SIG-M5 (cell line): ENCODE measurements at places on chromosomes 1 and 21.

DNA sequence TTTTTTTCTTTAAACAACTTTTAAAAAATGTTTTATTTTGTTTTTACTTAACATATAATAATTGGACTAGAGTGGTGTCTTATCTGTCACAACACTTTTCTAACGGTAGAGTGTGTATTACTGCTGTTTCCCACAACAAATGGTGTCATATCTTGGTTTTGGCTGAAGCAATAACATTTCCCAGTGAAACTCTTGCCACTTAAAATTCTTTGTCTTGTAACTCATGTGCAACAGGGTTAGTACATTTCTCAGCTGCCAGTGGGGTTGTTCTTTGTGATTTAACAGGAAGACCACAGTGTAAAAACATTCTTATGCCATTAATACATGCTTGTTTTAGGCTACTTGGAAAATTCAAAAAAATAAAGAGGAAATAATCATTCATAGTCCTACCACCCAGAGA is 43.5 kb downstream of the ALPL start:
- no peak for DNase-seq

DNA sequence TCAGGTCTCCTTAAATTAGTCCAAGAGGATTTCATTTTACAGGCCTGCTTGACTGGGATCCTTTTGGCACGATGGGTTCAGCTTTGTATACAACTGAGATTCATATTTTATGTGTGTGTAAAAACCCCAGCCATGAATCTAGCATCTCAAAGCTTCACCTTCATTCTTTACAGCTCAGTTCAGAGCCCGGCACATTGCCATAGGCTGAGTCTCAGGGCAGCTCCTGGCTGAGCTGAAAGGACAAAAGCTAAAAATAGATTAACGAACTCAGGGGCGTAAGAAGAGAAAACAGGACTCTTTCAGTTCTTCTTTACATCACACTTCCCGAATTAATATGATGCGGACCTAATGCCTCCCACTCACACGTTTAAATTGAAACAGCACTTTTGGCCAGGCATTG is 262.8 kb upstream of the PBX1 start:
- no peak for DNase-seq

- no peak for DNase-seq
These were observed 38.4 kb upstream of the RBM34 start for GRCh38 chr1:235199441-235199840.

GRCh38 chr21:41965461-41966013 is 11.7 kb upstream of the C2CD2 start:
- DNase-seq = no peak

DNA sequence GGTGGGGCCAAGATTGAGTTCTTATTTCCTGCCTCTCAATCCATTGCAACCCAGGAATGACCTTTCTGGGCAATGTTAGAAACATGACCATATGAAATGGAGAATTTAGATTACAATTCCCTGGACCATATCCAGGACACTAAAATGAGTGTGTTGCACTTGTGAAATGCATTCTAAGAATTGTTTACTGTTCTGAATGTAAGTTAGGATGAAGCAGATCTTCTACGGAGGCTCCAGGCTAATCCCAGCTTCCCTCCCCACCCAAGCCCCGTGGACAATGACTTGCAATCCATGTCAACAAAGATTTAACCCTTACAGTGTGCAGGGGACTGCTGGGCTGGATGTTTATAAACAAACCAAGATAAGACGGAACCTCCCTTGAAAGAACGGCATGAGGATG is 31.7 kb upstream of the HAO2 start:
- no peak for DNase-seq

- DNase-seq = no peak
These were observed 50.7 kb upstream of the KCNE2 start for GRCh38 chr21:34313116-34313515.

- DNase-seq = no peak
These were observed 70.6 kb downstream of the IARS2 start for GRCh38 chr1:220164517-220164916.

- DNase-seq = no peak
These were observed 249.0 kb upstream of the ZP4 start for GRCh38 chr1:238139713-238140112.

DNA sequence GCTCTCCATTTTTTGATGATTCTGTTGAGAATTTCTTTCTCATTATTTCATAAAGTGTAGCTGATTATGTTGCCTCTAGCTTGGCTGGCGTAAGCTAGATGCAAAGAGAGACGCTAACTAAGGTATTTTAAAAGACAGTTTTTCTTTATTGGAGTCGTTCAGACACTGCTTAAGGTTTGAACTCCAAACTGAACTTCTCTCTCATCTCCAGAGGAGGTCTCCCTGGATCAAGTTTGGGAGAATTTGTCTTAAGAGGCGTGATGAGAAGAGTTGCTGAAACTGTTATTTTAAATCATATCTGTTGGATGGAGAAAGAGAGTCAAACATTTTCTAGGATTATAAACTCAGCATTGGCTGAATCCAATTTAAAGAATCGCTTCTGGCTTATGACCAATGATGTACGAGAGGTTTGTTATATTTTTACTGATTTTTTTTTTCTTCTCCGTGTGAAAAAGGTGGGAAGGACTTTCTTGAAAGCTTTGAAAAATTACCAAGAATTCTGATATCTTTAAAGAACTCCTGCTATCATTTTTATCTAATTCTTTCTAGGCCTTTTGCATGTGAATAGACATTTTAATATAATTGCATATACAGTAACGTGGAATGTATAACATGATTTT is 34.0 kb downstream of the MAP3K7CL start:
- no peak for DNase-seq

DNA sequence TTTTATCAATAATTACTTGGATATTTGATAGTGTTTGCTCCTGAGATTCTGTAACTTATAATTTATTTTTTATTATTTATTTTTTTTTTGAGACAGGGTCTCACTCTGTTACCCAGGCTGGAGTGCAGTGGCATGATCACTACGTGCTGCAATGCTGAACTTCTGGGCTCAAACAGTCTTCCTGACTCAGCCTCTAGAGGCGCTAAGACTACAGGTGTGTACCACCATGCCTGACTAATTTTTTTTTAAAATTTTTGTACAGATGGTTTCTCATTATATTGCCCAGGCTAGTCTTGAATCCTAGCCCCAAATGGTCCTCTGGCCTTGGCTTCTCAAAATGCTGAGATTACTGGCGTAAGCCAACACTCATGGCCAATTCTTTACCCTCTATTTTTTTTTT is 845.5 kb upstream of the ADGRL4 start:
- DNase-seq = no peak

- no peak for DNase-seq
These were observed 4.2 kb downstream of the CSTB start for GRCh38 chr21:43771698-43772424.

- DNase-seq = peak; percentile 32
These were observed 30.4 kb upstream of the LBR start for GRCh38 chr1:225458222-225458631.

GRCh38 chr21:28641731-28642130 is 350.9 kb downstream of the LTN1 start:
- no peak for DNase-seq

- peak; percentile 79 for DNase-seq
These were observed 11.5 kb upstream of the AIM2 start for GRCh38 chr1:159088050-159088449.

DNA sequence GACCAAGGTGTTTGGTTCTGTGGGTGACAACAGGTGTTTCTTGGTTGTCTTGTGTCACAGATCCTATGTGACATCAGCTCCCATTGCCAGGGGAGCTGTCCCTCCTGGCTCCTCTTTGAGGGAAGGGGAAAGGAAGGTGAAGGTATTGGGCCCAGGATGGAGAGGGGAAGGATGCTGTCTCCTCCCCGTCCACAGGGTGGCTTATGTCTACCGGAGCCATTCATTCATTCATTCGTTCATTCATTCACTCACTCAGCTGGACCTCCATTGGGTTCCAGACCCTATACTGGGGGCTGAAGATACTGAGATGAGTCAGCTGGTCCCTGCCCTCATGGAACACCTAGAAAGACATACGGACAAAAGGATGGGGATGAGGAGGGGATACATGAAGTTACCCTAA is 38.9 kb downstream of the EPHB2 start:
- DNase-seq = no peak

- no peak for DNase-seq
These were observed 152.2 kb downstream of the SIPA1L2 start for GRCh38 chr1:232477728-232478127.

DNA sequence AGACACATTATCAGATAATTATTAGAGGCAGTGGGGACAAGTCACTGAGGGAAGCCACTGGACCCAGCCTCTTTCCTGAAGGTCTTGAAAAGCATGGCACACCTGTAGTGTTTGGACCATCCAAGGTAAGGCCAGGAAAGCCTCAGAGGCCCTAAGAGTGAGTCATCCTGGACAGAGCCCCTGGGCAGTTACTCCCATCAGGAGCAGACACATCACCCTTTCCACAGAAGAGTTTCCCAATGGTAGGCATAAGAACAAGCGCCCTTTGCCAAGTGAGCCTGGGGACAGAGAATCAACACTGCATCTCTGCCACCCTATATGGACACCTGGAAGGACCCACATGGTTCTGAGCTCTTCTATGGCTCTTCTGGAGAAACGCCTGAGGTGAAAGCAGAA is 136.0 kb downstream of the PLXNA2 start:
- DNase-seq = no peak

DNA sequence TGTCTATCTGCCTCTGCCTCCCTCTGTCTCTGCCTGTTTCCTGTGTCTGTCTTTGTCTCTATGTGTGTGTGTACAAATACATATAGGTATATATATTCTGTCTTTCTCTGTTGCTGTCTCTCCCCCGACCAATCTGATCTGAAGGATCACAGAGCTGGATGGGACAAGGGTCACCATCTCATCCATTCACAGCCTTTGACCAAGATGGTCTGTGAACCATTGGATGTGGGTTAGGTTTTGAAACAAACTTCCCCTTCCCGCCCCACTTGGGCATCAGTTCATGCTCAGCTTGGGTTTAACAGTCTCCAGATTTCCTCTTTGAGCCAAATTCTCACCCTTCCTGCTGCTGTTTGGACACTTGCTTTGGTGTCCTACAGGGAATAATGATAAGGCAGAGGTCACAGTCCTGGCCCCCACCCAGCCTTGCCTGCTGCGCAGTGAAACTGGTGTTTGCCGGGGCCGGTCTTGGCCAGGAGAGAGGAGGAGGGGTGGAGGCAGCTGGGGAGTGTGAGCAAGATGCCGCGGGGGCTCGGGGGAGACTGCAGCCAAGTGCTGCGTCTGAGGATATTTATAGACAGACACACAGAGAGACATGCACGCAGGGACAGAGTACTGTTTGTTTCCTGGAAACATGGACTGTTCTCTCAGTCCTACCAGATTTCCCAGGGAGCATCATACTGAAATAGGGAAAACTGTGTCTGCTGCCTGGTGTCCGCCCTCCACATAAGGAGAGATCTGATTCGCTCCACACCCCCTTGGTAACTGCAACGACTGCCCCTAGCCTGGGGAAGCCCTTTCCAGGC is 27.0 kb upstream of the BTG2 start:
- no peak for DNase-seq

DNA sequence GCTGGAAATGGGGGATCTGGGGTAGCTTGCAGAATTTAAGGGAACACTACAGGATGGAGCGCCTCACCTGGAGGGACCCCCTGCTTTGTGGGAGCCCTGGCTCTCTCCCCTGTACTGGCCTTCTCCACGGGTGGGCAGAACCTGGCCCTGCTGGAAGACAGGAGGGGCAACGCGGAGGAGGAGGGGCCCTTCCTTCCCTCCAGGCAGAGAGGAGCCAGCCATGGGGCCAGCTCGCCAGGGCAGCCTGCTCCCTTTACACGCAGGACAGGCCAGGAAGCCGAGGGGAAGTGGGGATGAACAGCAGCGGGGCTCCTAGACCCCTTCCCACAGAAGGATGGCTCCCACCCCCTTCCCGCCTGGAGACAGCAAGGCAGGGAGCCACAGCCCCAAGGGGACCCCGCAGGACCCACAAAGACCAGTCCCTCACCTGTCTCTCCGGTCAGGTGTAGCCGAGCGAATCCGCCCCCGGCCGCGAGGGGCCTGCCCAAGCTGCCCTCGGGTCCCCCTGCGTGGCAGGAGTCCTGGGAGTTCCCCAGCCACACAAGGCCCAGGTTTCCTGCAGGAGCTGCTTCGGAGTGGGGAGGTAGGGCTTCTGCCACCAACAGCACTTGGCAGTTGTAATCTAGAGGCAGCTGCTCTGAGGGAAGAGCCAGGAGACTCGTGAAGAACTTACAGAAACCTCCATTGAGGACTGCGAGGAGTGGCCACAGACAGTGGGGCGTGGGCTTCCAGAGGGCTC is 1.6 kb upstream of the SLC19A1 start:
- DNase-seq = no peak

DNA sequence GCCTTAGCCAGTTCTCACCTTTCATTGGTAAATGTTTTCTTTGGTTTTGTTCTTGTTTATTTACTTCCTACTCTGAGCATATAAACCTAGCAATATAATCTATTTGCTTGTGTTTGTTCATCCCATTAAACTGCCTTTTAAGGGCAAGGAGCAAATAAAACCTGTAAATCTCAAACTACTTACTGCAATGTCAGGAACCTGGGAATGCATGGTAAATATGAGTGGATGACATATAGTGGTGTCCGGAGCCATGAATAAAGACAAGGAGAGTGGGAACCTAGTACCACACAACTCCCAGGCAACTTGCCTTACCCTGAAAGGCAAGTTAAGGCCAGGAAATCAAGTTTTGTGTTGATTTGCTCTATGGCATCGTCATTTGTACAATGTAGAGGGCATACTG is 1133.7 kb upstream of the NCAM2 start:
- no peak for DNase-seq

- DNase-seq = no peak
These were observed 18.9 kb downstream of the SFPQ start for GRCh38 chr1:35173909-35174540.

GRCh38 chr1:175673371-175674150 is 69.8 kb downstream of the TNR start:
- no peak for DNase-seq

DNA sequence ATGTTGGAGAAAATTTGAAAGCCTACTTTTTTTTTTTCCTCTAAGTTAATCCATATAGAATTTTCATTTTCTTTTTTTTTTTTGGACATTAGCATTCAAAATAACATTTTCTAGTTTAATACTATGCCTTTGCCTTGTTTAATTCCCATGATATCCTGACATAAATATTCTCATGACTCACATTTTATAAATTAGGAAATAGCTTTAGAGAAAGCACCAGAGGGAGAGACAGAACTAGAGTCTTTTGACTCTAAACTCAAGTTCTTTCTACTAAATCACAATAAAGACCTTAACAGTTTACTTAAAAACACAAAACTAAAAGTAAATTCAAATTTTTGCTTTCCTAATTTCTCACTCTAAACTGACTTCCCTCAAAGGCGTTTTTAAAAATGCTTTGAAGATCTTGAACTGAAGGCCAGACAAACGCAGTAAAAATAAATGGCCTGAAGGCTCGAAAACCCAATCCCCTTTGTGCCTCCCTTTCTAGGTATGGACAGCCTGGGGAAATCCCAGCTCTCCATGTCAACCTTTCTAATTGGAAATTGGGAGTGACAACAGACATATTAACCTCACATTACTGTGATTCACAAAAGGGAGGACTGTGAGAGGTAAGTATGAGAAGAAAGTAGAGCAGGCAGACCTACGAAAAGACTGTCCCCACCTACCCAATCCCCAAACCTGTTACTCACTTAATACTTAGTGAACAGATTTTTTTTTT is 104.6 kb downstream of the ENAH start:
- DNase-seq = no peak

GRCh38 chr1:97004054-97004453 is 282.5 kb downstream of the PTBP2 start:
- DNase-seq = no peak
